Mesendoderm (in vitro differentiated cells): ENCODE measurements at places on chromosomes 13 and 19.

DNA sequence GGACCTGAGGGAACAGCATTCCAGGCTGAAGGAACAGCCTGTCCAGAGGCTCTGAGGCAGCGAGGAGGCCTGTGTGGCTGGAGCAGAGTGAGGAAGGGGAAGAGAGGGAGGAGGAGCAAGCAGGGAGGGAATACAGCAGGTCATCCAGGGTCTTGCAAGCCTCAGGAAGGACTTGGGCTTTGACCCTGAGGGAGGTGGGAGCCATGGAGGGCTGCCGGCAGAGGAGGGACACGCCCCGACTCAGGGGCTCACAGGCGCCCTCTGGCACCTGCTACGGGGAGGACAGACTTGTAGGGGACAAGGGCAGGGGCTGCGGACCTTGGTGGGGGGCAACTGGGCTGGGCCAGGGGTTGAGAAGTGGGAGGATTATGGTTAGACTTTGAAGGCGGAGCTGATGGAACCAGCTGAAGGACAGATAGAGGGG is 4.7 kb downstream of the TINCR start:
- DNase-seq: peak; percentile 54

- DNase-seq: peak; percentile 60
Measured at GRCh38 chr19:51094696-51095279, 12.1 kb upstream of the KLK14 start.

DNA sequence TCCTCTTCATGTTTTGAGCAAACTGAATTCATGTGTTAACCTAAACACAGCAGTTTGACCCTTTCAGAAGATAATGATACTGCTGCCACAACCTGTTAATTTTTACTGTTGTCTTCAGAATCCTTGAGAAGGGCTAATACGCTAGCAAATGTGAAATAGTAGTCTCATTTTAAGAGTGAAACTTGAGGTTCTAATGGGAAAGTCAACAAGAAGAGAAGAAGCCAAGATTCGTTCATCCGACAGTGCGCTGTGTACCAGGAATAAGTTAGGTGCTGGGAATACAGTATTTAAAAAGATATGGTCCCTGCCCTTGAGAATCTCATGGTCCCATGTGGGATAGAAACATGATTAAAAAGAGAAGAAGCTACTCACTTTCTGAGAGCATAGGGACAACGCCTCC is 134.4 kb downstream of the KL start:
- DNase-seq: no peak

GRCh38 chr13:33072282-33072681 is 56.1 kb downstream of the KL start:
- DNase-seq: peak; percentile 28

GRCh38 chr13:98535501-98536354 is 41.2 kb downstream of the STK24 start:
- DNase-seq: peak; percentile 69

DNA sequence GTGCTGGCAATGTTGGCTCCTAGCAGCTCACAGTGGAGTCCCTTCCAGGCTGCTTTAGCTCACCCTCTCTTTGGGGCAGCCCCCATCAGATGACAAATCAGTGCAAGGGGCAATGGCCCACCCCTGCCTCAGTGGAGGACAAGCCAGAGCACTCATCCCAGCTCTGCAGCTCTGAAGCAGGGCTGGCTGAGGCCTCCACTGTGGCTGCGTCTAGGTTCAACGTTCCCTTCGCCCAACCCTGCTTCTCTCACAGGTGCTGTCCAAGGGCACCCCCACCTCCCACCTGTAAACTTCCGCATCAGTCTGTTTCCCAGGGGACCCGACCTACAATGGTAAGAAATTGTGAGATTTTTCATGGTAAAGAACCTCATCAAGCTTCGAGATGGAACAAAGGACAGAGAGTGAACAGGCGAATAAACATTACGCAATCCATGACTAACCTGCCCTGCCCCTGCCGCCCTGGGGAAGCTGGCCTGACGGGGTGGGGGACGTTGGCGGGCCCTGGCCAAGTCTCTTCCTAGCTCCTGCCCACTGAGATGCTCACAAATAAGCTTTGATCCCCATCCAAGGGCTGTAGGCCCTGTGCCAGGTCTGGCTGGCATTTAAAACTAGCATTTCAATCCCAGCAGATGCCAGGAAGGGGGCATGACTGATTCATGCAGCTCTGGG is 40.5 kb downstream of the DZIP1 start:
- DNase-seq: no peak

DNA sequence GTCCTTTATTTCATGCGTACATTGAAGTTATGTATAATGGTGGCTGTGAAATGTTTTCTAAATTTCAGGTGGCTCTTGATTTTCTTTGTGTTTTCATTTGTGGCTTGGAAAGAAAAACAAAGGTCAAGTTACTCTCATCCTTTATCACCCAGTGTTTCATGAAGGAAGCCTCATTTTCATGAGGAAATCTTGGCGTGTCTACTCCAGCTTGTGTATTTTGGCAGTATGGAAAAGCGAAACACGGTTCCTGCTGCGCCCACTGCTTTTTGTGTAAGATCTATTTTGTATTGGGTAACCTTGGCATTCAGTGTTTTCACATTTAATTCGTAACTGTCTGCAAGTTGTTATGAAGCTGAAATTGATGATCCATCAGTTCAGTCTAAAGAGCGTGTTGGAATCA is 147.0 kb upstream of the RNF113B start:
- no peak for DNase-seq

- DNase-seq: no peak
Measured at GRCh38 chr13:37944869-37945442, 75.4 kb upstream of the TRPC4 start.

- no peak for DNase-seq
Measured at GRCh38 chr13:110463871-110464510, 97.5 kb downstream of the RAB20 start.

GRCh38 chr13:45482571-45483173 is 17.9 kb downstream of the COG3 start:
- no peak for DNase-seq
